ENCODE measurements at places on chromosomes 5 and 9.

DNA sequence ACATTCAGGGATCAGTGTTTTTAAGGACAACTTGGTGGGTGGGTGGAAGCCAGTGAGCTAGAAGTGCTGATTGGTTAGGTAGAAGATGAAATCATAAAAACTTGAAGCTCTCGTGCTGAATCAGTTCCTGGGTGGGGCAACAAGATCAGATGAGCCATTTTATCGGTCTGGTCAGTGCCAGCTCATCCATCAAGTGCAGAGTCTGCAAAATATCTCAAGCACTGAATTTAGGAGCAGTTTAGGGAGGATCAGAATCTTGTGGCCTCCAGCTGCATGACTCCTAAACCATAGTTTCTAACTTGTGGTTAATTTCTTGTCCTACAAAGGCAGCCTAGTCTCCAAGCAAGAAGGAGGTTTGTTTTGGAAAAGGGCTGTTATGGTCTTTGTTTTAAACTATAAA is 166.4 kb downstream of the FAM170A start:
- DNase-seq = no peak

- DNase-seq = no peak
These were observed 162.2 kb upstream of the STK32A start for GRCh38 chr5:147072622-147073021.

- no peak for DNase-seq
These were observed 63.3 kb downstream of the ADAMTS16 start for GRCh38 chr5:5203451-5203850.

GRCh38 chr5:14895301-14895700 is 23.7 kb upstream of the ANKH start:
- DNase-seq = no peak

- DNase-seq = no peak
These were observed 617.2 kb downstream of the NR2F1-AS1 start for GRCh38 chr5:92963800-92964199.

- DNase-seq = no peak
These were observed 430.1 kb upstream of the MEF2C start for GRCh38 chr5:89313044-89313443.

- DNase-seq = no peak
These were observed 22.6 kb downstream of the DBH start for GRCh38 chr9:133658442-133659431.

- no peak for DNase-seq
These were observed 19.9 kb downstream of the GOLM1 start for GRCh38 chr9:86079421-86079831.

- peak; percentile 39 for DNase-seq
These were observed 33.2 kb downstream of the GRIN3A start for GRCh38 chr9:101705135-101705661.

DNA sequence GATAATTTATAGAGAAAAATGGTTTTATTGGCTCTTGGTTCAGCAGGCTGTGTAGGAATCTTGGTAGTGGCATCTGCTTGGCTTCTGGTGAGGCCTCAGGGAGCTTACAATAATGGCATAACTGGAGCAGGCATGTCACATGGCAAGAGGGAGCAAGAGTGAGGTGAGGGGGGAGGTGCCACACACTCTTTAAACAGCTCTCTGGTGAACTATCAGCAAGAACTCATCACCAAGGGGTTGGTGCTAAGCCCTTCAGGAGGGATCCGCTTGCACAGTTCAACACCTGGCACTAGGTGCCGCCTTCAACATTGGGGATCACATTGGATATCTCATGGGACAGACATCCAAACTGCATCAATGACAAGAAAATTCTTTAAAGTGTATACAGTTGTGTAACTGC is 10.5 kb downstream of the GPBP1 start:
- no peak for DNase-seq

- DNase-seq = no peak
These were observed 335.3 kb downstream of the MLLT3 start for GRCh38 chr9:20286969-20287368.
